Pericardium fibroblast (primary cell): ENCODE measurements at places on chromosomes 2 and 18. TPM values are rescaled to one million over a fixed set of nuclear protein-coding genes. Genes with fewer than 3 reads are reported as not detected.

Gene STARD6
- not detected in 2 replicates for total RNA-seq

Gene EPG5
- total RNA-seq: 14.1 and 14.5 TPM in 2 replicates

Gene MAP3K19
- not detected in 2 replicates for total RNA-seq

Gene MERTK
- 0.68 and 2.0 TPM in 2 replicates for total RNA-seq

Gene CXCR1
- total RNA-seq: not detected in 2 replicates

Gene UPP2
- not detected in 2 replicates for total RNA-seq

Gene NT5C1B
- total RNA-seq: not detected in 2 replicates

Gene SCTR
- not detected in 2 replicates for total RNA-seq

Gene CRACDL
- total RNA-seq: under 0.01 and 0.12 TPM in 2 replicates
